Activated T-helper 2 cell treated with anti-CD3 and anti-CD28 coated beads, Interferon-gamma antibody, Interleukin-2, Interleukin-4, amounts not matched to agents 10 μg/mL and 5 μg/mL and 100 μg/mL, durations not matched to agents 14 hours and 24 hours and 36 hours (primary cell): ENCODE measurements at places on chromosomes 2 and 18. TPM values are rescaled to one million over a fixed set of nuclear protein-coding genes. Genes with fewer than 3 reads are reported as not detected.

GRCh38 chr2:65420712-65421431 lies 11.5 kb downstream of the SPRED2 start:
- H3K36me3 ChIP-seq: peaks cover 7% of the 10 kb centered on the region
- H3K27me3 ChIP-seq: peaks cover 5% of the 10 kb centered on the region
- H3K4me1 ChIP-seq: peaks cover 35% of the 10 kb centered on the region
- DNase-seq: no peak
- no peak overlapping the region for H3K27ac ChIP-seq

DNA sequence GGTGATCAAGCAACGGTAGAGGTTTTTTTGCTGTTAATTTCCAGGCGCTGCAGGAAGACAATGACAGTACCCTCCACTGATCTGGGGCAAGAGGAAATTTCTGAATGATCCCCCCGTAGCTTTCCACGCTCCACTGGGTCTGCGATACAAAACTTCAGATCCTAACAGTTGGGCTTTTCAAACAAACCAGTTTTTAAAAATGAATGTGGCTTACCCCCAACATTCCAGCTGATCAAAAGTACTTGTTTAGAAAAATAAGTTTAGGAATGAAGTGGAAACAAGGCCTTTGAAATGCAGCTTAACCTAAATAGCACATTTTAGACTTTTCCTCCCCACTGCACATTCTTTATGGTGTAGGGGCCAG lies 5.7 kb downstream of the ZFP36L2 start:
- no peak for DNase-seq
- H3K4me1 ChIP-seq: peaks cover 35% of the 10 kb centered on the region
- peaks cover 49% of the 10 kb centered on the region for H3K36me3 ChIP-seq
- no peaks in the 10 kb centered on the region for H3K27me3 ChIP-seq

DNA sequence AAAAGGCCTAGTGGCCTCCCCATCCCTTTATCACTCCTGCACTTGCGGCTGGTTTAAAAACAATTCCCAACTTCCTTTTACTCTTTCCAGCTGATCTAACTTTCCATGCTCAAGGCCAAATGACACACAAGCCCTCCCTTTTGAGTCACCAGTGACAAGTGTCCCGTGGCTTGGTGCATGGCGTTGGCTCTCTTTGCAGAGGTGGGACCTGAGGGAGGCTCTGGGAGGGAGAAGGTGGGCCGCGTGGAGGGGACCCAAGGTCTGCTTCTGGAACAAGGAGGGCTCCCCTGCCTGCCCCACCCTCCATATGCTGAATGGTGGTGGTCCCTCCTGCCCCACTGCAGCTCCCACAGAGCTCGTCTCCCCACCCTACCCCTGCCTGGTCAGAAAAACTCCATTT lies 30.8 kb upstream of the HPCAL1 start:
- H3K4me3 ChIP-seq: no peak overlapping the region
- no peaks in the 10 kb centered on the region for H3K36me3 ChIP-seq
- H3K27ac ChIP-seq: no peak overlapping the region

DNA sequence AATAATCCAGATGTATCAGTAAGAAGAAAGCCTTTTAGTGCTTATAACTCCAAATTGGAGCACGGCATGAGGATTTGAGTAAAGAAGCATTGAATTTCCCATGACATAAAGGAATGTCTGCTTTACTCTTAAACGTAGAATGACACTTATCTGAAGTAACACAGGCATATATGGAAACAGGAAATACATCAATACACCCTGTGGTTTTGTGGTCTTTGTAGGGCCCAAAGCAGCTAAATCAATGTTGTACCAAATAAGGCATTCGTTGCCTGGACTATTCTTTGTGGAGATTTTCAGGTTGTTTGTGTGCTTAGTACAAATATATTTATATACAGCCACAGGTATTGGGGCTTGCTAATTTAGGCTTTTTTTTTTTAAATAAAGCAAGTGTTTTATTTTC lies 660.5 kb downstream of the LRRTM4 start:
- no peaks in the 10 kb centered on the region for H3K4me1 ChIP-seq
- H3K36me3 ChIP-seq: no peaks in the 10 kb centered on the region
- H3K27ac ChIP-seq: no peak overlapping the region
- DNase-seq: no peak

- H3K36me3 ChIP-seq: no peaks in the 10 kb centered on the region
- no peak for DNase-seq
- H3K4me1 ChIP-seq: no peaks in the 10 kb centered on the region
- no peak overlapping the region for H3K4me3 ChIP-seq
Observed at GRCh38 chr18:53701697-53702096, 522.8 kb downstream of the MBD2 start.

DNA sequence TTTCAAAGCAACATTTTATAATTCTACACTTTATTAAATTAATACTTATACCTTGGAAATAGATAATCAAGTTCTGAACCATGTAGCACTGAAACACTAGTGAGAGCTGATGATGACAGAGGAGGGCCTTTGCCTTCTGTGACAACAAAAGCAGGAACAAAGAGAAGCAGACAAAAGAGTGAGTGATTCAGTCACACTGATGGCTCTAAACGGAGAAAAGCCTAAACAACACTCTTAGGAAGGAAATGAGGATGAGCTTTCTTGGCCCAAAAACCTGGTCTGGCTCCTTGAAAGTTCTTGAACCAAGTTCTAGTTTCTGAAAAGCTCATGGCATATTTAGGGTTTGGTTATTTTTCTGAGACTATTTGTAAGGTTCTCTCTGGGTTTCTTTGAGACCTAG lies 271.9 kb downstream of the DPP10 start:
- no peak overlapping the region for H3K4me3 ChIP-seq
- no peaks in the 10 kb centered on the region for H3K36me3 ChIP-seq
- no peak overlapping the region for H3K27ac ChIP-seq
- no peaks in the 10 kb centered on the region for H3K27me3 ChIP-seq

GRCh38 chr2:55883829-55884228 lies 39.8 kb downstream of the EFEMP1 start:
- no peaks in the 10 kb centered on the region for H3K36me3 ChIP-seq
- DNase-seq: no peak
- no peaks in the 10 kb centered on the region for H3K4me1 ChIP-seq
- no peak overlapping the region for H3K4me3 ChIP-seq
- H3K27ac ChIP-seq: no peak overlapping the region

GRCh38 chr18:7626922-7627440 lies 59.9 kb downstream of the PTPRM start:
- no peak overlapping the region for H3K4me3 ChIP-seq
- no peaks in the 10 kb centered on the region for H3K4me1 ChIP-seq
- no peak overlapping the region for H3K27ac ChIP-seq
- DNase-seq: no peak

DNA sequence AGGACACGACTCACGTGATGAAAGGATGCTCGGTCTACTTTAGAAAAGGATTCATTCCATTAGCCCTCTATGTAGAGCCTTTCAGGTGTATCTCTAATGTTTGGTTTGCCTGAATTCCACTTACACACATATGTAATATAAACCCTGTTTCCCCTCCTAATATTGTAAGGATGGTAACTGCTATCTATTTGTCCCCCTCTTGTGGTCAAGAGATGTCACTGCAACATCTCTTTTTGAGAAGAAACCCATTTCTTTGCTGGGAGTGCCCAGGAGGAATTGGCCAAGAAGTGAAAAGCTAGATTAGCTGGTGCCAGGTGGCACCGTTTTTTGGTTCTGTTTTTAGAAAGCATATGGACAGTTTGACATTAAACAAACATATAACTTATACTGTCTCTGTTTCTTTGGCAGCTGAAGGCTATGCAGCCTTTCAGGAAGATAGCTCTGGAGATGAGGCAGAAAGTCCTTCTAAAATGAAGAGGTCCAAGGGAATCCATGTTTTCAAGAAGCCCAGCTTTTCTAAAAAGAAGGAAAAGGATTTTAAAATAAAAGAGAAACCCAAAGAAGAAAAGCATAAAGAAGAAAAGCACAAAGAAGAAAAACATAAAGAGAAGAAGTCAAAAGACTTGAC lies 41.2 kb downstream of the RALBP1 start:
- no peak overlapping the region for H3K27ac ChIP-seq
- H3K36me3 ChIP-seq: peaks cover 25% of the 10 kb centered on the region
- H3K27me3 ChIP-seq: no peaks in the 10 kb centered on the region
- no peak overlapping the region for H3K4me3 ChIP-seq
- no peaks in the 10 kb centered on the region for H3K4me1 ChIP-seq
- DNase-seq: no peak

GRCh38 chr18:57841568-57841967 lies 38.5 kb upstream of the ATP8B1 start:
- H3K36me3 ChIP-seq: peaks cover 2% of the 10 kb centered on the region
- peaks cover 21% of the 10 kb centered on the region for H3K4me1 ChIP-seq
- peaks cover 45% of the 10 kb centered on the region for H3K27me3 ChIP-seq
- no peak overlapping the region for H3K27ac ChIP-seq

Gene KRTCAP3
- total RNA-seq: 6.2 and 7.5 TPM in 2 replicates

Gene RBM44
- 0.92 and 1.0 TPM in 2 replicates for total RNA-seq

Gene PSMG2
- 105 and 107 TPM in 2 replicates for total RNA-seq

Gene IL1R1
- 0.48 and 0.52 TPM in 2 replicates for total RNA-seq

Gene SMYD5
- total RNA-seq: 48.7 and 51.4 TPM in 2 replicates

Gene TUBB6
- total RNA-seq: 54.2 and 57.2 TPM in 2 replicates

Gene TIMM21
- total RNA-seq: 48.3 and 50.0 TPM in 2 replicates

Gene OSBPL1A
- 0.39 and 0.98 TPM in 2 replicates for total RNA-seq
